ENCODE measurements at places on chromosomes 2 and 18.

- no peak for DNase-seq
Measured at GRCh38 chr18:54127759-54128378, 96.6 kb downstream of the MBD2 start.

DNA sequence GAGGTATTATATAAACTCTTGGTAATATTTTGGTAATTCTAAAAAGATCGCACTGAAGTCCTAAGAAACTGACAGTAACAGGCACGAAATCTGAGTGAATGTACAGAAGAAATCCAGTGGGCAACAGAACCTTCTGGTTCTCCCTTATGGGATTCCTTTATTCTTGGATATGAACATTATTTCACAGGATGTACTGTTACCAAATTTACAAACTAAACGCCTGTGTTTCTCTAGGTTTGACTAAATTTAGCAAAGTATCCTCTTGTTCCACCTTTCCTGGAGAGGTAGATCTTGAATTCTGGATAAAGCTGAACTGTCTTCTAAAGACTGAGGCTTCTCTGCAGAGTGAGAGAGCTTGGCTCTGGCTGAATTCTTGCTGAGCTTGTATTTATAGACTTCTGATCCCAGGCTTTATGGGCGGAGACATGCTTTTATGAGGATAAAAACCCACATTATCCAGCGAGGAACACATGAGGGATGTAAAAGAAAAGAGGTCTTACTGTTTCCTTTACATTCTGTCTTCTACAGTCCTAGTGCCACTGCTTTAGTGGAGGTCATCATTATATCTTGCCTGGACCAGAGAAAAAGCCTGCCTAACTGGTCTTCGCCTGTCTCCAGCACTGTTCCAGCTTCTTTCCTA lies 220.8 kb downstream of the CDH2 start:
- no peak for DNase-seq

- no peak for DNase-seq
Measured at GRCh38 chr2:19312949-19313348, 45.5 kb downstream of the OSR1 start.

- DNase-seq = no peak
Measured at GRCh38 chr2:177535958-177536504, 143.5 kb downstream of the AGPS start.

DNA sequence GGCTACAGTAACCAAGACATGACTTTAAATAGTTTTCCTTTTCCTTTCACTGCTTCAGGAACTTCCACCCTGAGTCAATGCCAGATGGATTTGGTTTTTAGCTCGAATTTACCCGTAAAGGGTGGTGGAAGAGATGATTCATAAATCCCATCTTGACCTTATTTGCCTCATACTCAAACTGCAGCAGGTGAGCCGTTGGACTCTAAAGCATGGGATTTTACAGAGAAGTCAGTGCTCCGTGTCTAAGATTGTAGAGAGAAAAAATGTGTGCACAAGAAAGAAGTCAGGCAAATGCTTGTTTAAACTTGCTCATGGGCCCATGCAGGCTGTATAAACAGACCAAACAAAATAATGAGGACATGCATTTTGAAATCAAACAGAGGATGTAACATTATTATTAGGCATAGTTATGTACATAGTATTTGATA lies 369.7 kb upstream of the TRIB2 start:
- no peak for DNase-seq

- DNase-seq = no peak
Measured at GRCh38 chr2:36824273-36824672, 127.8 kb downstream of the VIT start.

GRCh38 chr2:75539955-75540716 lies 20.6 kb downstream of the EVA1A start:
- DNase-seq = no peak

DNA sequence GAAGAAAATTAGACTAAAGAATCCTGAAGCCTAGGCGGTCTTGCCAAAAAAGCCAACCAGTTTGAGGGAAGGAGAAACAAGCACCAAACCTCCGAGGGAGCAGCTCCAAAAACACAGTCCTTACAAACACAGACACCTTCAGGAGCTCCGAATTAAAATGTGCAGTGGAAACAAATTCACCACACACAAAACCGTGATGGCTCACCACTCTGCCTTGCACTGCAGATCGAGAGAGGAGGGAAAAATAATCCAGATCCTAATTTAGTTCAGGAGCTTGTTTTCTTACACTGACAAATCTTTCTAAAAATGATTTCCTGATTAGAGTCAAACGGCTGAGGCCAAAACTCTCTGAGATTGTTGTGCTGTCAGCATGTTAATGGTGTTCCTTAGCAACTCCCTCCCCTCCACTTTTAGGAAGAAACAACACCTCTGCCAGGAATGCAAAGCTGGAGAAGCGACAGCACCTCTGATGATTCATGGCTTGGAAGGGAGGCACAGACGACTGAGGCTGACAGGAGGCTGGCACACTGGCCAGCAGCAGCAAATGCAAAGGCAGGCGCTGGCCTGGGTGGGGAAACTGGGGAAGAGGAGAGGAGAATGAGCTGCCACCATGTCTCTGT lies 249.4 kb upstream of the KLHL29 start:
- no peak for DNase-seq

DNA sequence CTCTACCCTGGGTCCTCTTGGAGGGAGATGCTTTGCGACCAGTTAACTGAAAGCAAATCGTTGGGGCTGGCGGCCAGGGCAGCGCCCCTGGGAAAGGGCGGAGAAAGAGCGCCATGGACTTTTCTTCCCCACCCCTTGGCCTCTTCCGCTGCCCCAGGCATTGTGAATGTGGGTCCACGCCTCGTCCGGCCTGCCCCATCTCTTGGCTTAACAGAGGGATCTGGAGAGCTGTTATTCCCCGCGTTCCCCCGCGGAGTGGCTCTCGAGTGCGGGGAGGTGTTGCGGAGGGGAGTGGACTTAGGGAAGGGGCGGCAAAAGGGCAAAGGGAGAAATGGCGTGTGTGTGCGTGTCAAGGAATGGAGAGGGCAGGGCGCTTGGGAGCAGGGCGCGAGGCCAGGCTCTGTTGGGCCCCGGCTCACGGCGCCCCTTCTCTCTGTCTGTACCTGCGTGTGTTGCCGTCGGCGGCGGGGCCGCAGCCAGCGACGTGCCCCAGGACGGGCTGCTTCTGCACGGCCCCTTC lies 6.6 kb downstream of the EMX1 start:
- peak; percentile 53 for DNase-seq

- DNase-seq = no peak
Measured at GRCh38 chr2:1964659-1965058, 220.3 kb upstream of the PXDN start.

Measured in activated CD8-positive, alpha-beta memory T cell treated with anti-CD3 and anti-CD28 coated beads, Interleukin-2, amount 50 U/mL, for 48 hours (primary cell).